ENCODE measurements at places on chromosomes 1 and 21.

DNA sequence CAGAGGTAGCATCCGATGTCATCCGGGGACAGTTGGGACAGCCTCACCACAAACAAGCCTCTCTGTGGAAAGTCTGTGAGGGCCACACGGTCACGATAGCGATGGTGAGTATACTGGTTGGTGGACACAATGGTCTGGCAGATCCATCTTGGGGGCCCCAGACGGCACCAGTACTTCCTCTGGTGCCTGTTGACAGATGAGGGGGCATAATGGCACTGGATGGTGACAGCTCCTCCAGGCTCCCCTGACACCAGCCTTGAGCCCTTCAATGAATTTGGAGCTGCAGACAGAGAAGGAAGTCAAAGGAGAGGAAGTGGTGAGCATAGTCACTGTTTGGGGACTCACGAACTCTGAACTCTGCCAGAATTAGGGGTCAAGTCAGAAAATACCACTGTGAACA is 8.0 kb downstream of the FCAMR start:
- DNase-seq = no peak

DNA sequence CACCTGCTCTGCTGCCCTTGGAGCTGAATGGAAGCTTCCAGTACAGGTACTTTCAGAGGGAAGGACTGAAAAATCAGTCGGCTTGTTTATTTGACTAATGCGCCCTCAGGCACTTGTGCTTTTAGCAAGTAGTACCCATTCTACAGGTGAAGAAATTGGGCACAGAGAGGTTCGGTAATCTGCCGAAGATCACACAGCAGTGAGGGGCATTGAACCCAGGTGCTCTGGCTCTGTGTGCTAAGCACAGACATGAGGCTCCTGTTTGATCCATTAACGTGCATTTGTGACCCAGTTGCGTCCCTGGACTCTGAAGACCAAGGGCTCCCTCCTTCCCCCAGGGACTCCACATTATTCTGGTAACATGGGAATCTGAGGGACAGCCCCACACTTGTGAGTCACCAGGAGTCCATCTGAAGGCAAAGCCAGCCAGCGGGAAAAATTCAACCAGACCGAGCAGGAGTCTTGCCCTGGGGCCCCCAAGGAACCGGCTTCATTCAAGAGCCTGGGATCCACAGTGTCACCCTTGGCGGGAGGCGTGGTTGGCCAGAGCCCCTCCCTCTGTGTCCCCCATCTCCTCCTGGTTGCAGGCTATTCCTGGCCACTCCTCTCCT is 192.4 kb upstream of the ARHGEF16 start:
- DNase-seq = no peak

GRCh38 chr1:91803847-91804545 is 82.0 kb downstream of the TGFBR3 start:
- no peak for DNase-seq

DNA sequence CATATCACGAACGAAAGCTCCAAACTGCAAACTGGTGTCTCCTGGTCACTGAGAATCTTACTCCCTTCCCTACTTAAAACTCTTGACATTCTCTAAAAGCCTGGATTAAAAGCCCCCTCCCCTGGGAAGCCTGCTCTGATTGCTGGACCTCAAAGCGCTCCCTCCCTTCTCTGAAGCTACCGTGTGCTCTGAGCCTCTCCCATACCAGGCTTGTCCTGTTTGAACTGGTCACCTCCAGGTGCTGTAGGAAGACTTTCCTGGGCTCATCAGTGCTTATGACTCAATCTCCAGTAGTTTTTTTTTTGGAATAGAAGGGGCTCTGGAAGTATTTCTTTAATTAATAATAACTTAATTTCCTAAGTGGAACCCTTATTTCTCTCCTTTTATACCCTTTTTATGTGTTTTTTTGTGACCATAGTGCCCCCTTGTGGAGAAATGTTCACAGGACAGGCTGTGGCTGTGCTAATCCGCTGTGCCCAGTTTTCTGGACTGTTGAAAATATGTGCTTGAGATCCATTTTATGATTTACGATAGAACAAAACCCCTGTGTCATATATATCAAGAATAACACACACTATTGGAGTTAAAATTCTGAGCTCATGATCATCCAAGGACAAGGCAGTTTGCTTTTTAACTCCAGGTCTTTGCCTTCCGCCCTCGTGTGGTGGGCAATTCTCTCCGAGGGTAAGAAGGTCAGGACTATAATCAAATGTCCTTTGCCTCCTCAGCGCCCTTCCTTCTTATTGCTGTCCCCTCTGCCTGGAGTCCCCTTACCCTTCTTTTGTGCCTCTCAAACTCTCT is 16.9 kb downstream of the MTARC1 start:
- peak; percentile 58 for DNase-seq

DNA sequence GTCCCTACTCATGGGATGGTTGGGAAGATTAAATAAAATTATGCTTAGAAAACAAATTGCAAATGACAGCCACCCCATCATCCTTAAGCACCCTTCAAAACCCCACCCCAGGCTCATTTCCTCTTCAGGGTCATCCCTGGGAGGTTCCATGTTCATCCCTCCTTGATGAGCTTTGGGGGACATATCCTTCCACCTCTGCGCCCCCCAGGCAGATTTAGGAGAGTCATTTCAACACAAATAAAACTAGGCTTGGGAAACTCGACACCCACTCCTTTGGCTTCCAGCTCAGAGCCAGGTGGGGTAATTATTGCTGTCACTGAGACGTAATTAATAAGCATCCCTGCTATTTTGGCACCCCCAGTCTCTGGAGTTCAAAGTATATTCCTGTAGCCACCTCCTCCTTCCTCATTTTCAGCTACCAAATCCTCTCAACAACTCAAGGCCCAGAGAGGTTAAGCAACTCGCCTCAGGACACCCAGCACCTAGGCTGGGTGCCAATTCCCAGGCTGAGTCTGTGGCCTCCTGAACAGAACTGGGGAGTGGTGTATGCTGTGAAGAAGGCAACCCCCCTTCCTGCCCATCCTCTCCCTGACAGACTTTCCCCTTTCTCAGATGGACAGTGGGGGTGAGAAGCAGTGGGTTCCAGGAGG is 595 bp downstream of the CRYBG2 start:
- no peak for DNase-seq

Data from retina (tissue), 1 donor.